ENCODE measurements at places on chromosomes 6 and 20.

DNA sequence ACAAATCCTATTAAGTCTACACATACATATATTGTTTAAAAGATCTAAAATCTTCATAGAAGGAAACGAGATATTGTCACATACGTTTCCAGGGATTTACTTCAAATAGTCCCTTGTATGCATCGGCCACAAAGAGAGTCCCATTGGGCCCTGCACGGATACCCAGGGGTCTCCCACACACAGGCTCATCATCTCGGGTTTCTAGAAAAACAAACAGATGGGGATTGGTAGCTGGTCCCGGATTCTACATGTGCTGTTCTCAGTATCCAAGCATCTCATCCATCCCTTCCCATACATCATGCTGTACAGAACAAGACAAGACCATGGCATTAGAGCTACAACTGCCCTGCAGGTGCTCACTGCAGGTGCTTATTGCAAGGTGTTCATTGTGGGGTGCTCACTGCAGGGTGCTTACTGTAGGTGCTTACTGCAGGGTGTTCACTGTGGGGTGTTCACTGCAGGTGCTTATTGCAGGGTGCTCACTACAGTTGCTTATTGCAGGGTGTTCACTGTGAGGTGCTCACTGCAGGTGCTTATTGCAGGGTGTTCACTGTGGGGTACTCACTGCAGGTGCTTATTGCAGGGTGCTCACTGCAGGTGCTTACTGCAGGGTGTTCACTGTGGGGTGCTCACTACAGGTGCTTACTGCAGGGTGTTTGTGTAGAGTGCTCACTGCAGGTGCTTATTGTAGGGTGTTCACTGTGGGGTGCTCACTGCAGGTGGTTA, 21.0 kb downstream of the APMAP start:
- DNase-seq: no peak

DNA sequence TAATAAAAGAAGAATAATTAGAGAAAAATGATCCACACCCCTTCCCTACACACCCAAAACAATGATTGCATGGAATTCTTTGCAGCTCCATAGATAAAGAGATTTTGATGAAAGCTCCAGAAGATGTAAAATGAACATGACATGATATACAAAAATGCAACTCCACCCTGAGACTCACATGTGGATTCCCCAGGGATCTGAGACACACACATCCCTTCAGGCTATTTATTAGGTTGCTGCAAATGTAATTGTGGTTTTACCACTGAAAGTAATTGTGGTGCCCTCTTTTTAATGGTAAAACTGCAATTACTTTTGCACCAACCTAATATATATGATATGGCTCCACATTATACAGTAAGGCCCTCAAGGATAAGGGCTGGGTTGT, 40.4 kb upstream of the TBC1D7 start:
- DNase-seq: no peak

DNA sequence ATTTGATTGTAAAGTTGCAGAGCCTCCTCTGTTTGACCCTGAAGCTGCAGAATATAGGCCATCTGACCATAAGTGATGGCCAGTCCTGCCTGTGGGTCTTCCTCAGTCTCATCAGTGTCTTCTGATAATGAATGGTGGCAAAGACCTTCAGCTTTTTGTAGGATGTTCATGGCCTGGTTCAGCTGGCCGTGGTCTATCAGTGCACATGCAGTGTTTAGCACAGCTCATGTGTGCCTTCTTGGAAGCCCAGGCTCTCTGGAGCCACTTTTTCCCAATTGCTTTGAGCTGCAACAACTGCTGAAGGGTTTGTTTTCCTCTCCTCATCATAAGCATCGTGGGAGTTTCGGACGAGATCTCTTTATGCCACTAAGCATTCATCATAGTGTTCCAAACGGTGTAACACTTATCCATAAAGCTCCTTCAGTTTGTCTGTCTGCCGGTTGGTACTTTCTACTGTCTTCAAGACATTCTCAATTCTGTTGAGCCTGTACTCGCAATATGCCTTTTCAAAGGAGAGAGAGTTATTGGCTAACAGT, 70.1 kb upstream of the TULP4 start:
- no peak for DNase-seq

GRCh38 chr6:106120006-106120405, 33.9 kb downstream of the PRDM1 start:
- DNase-seq: no peak

GRCh38 chr6:107823047-107823557, 1.0 kb downstream of the SCML4 start:
- peak; percentile 39 for DNase-seq
